C1 segment of cervical spinal cord (tissue), 14 donors: ENCODE measurements at places on chromosomes 5 and 9.

- DNase-seq, result no peak
Measured at GRCh38 chr9:113563826-113564497, 100.4 kb downstream of the RGS3 start.

DNA sequence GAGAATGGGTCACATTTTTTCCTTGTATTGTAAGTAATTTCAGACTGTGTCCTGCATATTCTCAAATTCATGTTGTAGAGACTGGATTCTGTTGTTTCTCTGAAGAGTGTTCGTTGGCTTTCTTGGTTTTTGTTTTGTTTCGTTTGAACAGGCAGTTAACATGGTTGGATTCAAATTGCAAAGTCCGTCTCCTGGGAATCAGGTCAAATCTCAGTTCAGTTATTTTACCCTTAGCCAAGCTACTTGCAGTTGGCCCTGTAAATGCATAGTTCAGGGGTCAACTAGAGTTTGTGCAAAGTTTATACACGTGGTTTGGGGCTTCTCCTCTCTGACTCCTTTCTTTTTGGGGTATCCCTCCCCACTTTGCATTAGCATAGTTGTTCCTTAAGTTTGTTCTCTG, 21.7 kb upstream of the FBXW11 start:
- no peak for DNase-seq

DNA sequence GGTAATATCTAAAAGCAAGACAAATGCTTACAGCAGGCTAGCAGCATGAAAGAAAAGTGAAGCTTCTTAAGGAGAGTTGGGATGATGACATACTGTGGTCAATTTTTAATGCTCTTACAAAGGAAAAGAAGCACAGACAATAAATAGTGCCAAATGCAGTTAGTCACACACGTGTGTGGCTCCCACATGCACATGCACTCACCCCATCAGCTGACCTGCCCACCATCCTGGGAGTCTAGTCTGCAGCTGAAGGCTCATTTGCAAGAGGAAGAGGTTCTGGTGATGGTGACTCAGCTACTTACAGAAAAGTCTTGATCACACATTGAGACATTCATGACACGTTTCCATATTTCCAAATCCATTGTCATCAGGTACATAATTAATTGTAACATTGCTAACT, 129.3 kb downstream of the MRPL36 start:
- DNase-seq, result no peak

- no peak for DNase-seq
Measured at GRCh38 chr5:143057580-143057999, 287.4 kb downstream of the ARHGAP26 start.

DNA sequence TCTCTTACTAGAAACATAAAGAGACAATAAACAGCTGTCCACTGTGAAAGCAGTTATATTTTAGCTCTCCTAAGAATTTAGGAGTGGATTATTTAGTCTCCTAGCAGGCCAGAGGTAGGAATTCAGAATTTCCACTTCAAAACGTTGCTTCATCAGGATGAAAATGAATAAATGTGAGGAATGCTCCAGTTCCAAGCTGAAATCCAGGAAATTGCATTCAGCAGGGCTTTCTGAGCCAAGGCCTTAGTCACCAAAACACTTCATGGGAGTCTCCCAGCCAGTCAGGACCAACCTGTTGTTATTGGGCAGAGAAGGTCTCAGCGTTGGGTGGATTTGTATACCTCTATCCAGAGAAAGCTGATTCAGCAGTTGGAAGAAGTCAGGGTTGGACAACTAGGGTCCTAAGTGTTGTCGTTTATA, 1040.3 kb downstream of the TLE1 start:
- DNase-seq, result no peak

DNA sequence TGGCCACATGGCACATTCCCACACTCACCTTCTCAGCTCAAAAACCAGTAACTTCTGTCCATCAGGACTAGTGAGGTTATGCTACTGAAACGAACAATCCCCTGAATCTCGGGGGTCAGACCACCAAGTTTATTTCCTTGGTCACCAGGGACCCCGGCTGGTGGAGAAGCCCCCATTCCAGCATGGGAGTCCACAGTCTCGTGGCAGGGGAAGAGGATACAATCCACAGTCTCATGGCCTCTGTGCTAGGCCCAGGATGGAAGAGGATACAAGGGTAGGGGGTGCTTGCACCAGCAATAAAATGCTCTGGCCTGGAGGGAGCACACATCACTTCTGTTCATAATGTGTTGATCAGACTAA, 7.4 kb upstream of the CARD19 start:
- DNase-seq, result no peak

GRCh38 chr9:95313010-95313498, 4.5 kb downstream of the FANCC start:
- DNase-seq, result peak; percentile 4

GRCh38 chr5:29516224-29516623, 1677.3 kb upstream of the CDH6 start:
- no peak for DNase-seq

DNA sequence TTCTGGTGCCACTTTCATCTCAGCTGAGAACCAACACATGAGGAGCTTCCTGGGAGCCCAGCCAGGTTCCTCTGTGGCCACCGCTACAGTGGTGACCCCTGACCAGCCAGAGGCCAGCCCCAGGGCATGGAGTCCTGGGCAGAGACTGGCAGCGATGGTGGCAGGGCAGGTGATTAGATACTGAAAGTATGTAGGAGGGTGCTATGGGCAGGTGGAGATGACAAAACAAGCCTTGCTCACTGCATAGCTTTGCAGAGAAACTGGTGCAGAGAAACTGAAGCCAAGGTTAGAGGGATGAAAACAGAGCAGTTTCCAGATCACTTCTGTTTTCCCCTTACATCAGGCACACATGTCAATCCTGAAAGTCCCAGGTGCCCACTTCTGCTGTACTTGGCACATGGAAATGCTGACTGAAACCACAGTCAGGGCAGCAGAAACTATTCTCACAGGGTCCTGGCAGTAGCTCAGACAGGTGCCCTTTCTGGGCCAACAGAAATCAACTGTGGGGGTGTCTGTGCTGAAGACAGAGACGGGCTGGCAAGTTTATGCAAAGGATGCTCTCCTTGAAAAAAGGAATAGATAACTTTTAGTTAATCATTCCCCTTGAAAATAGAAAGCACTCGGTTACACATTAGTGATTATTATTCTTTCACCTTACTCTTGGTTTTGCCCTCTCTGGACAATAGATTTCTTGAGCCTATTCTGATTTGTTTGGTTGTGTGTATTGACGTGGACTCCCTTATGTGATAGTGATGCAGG, 90.3 kb downstream of the ANKRD55 start:
- no peak for DNase-seq

DNA sequence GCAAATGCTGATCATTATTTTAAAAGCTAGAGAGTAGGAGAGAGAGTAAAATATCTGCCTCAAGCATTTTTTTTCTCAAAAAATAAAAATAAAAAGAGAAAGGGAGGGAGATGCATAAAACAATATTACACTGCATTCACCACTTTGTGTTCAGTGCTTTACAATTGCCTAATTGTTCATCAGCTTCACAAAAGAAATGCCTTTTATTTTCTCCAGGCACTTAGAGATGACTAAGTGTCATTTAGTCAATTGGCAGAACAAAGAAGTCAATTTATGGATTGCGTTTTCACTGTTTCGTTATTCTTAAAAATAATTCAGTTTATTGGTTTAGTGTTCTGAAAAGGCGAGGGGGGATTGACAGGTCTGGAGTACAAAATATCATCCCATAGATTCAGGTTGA, 232.5 kb upstream of the CCNH start:
- DNase-seq, result no peak

DNA sequence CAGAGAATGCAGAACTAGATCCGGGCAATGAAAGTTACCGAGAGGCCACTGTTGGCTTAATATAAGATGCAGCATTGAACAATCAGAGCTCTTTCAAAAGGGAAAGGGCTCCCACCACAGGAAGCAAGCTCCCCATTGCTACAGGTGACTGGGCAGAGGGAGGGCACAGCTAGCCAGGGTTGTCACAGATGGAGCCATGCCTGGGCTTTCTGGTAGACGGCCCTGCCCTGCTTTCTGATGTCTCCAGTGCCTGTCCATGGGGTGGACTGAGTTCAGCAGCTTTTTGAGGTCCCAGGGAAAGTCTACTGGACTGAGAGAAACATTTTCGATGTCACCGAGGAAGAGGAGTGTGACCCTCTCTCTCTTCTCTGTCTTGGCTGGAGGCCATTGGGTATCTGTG, 14.1 kb downstream of the RGS3 start:
- DNase-seq, result no peak

DNA sequence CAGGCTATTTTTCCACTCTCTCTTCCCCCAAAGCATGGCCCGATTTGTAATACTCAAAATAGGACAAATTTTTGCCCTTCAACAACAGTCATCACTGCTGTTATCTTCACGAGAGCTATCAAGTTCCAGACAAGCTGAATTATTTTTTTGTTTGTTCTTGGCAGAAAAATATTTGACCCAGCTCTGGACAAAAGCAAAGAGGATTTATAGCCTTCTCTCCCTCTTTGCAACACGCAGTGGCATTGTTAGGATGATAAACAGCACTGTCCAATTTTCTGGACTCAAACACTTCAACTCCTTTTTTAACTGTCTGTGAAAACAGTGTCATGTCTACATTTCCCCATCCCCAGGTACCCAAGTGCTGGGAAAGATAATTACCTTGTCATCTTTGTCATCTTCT, 160.3 kb downstream of the SLF1 start:
- DNase-seq, result no peak

DNA sequence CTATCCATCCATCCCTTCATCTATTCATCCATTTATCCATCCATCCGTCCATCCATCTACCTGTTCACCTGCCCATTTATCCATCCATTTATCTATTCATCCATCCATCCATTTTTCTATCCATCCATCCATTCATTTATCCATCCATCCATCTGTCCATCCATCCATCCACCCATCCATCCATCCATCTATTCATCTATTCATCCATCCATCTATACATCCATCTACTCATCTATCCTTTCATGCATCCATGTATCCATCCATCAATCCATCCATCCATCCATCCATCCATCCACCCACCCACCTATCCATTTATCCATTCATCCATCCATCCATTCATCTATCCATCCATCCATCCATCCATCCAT, 10.8 kb downstream of the COL27A1 start:
- DNase-seq, result no peak

DNA sequence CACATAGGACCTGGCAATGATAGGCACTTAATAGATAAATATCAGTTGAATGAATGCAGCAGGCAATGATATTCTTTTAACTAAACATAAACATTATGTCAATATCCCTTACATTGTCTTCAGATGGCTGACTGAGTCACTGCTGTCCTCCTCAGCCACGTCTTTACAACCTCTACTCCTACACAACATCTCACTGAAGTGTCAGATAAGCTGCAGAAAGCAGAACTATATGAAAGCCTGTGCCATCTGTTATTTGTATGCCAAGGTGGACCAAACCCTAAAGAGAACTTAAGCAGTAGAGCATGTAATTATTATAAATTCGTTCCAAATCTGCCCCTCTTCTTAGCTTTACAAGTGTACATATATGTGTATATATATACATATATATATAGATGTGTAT, 271.2 kb downstream of the RASEF start:
- no peak for DNase-seq

DNA sequence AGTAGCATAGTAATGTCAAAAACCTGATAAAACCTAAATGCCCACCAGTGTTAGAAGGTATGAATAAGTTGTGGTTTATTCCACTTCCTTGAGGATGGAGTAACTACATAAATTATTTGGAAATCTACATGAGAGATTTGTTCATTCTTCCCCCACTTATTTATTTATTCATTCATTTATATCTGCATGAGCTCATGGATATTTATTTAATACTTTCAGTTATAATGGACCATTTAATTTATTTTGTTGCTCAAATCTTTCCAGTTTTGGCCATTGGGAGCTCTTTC, 223.8 kb upstream of the S1PR3 start:
- no peak for DNase-seq

DNA sequence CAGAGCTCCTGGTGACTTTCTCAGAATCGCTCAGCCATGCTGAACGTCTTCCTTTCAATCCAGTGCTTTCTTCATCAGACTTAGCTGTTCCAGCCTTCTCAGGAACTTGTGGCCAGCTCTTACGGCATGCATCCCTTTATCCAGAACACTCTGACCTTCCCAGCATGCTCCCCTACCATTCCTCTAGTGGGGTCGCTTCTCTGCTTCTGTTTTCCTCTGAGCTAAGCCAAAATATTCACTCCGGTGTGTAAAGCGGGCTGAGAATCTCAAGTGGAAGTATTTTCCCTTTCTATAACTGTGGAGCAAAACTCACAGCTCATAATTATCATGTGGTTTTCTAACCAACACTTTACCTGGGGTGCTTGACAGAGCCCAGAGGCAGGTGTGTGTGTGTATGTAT, 6.2 kb downstream of the DCANP1 start:
- no peak for DNase-seq

GRCh38 chr5:180436275-180436674, 57.9 kb upstream of the CNOT6 start:
- DNase-seq, result no peak

- DNase-seq, result no peak
Measured at GRCh38 chr5:39177631-39177964, 41.8 kb downstream of the FYB1 start.

DNA sequence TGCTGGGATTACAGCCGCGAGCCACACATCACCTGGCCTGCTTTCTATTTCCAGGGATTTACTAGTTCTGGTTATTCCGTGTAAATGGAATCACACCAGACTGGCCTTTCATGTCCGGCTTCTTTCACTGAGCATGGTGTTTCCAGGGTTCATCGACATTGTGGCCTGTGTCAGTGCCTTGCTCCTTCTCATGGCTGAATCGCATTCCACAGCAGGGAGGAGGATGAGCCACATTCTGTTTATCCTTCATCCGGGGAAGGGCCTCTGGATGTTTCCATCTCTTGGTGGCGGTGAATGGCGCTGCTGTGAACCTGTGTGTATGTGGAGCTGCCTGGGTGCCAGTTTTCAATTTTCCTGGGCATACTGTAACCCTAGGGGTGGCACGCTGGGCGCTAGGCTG, 58.7 kb upstream of the RNU6ATAC start:
- no peak for DNase-seq
